HuH-7 (cell line): ENCODE measurements at places on chromosomes 7 and 10.

DNA sequence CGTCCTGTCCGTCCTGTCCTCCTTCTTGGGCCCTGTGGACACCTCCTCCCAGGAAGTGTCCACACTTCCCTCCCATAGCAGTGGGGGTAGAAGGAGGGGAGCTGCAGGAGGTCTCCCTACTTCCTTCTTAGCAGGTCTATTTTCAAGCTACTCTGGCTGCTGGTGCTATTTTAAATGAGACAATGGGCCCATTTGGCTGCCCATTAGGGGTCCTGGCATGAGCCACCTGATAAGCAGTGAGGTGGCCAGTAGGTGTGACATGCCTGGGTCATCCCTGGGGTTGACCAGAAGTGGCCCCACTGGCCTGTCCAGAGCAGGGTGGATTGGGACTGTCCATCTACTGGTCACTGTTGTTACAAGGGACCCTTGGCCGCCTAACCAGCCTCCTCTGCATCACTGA lies 75.2 kb downstream of the COL13A1 start:
- DNase-seq: no peak

DNA sequence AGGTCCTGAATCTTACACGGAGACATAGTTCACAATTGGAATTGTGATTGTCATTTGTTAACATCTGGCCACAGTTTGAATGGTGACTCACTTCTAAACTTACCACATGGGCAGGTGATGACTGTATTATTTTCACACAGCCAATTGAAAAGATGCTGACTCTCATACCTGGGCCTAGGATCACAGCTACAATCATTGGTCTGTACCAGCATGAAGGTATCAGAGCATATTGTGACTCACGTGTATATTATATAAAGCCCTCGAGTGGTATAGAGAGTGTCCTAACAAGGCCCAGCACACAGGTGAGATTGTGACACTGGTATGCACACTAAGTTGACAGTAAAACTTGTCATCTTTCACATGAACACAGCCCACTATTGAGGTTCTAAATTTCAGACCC lies 9.4 kb upstream of the ZNF107 start:
- no peak for DNase-seq

GRCh38 chr10:74272288-74272687 lies 121.3 kb downstream of the ADK start:
- DNase-seq: no peak

DNA sequence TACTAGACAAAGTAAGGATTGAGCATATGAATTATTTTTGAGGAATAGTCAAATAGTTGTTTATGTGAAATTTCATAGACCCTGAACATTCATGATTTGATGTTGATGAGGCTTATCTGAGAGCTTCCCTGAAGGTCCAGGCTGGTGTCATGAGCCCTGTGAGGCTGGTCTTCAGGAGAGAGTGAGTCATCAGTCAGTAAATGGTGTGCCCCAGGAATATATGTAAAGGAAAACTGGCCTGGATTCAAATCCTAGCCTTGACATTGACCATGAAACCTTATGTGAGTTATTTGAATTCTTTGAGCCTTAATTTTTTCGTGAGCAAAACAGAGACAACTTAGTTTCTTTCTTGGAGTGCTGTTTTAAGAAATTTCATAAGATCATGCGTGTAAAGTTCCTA lies 6.2 kb downstream of the TMEM236 start:
- no peak for DNase-seq

DNA sequence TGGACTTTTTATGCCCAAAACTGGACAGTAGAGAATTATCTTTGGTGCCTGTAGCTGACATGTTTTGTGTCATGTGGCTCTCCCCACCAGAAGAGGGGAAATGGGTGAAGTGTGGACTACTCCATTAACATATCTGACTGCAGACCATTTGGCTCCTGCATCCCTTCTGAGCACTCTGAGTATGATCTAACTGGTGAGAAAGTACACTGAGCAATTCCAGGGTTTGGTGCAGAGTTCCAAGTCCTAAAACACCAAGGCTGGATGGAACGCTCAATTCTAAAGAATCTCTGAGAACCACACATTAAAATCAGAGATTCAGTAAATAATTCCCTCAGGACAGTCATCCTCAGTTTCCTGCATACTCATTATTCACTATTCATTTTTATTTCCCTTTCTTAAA lies 22.8 kb upstream of the OSBPL3 start:
- DNase-seq: no peak

- DNase-seq: no peak
These were observed 30.7 kb downstream of the JCAD start for GRCh38 chr10:30028738-30029030.
